ENCODE measurements at places on chromosomes 3 and 15. TPM values are rescaled to one million over a fixed set of nuclear protein-coding genes. Genes with fewer than 3 reads are reported as not detected.

Gene ZCWPW2
- 0.54 TPM for polyA plus RNA-seq

Gene CMTM8
- 9.6 TPM for polyA plus RNA-seq

Gene ZXDC
- 11.4 TPM for polyA plus RNA-seq

Gene SCAANT1
- polyA plus RNA-seq = not detected

Gene NRROS
- 2.0 TPM for polyA plus RNA-seq

Gene FILIP1L
- 5.5 TPM for polyA plus RNA-seq

Gene EFCC1
- 2.4 TPM for polyA plus RNA-seq

Gene GBE1
- polyA plus RNA-seq = 29.3 TPM

Gene CSNK1G1
- 5.0 TPM for polyA plus RNA-seq

Gene FGF7
- 3.8 TPM for polyA plus RNA-seq

- H3K4me3 ChIP-seq = no peak overlapping the region
- H3K27me3 ChIP-seq = no peaks in the 10 kb centered on the region
- no peaks in the 10 kb centered on the region for H3K4me1 ChIP-seq
- DNase-seq = peak; percentile 40
- H3K27ac ChIP-seq = no peak overlapping the region
Measured at GRCh38 chr15:100770661-100771584, 108.7 kb upstream of the ALDH1A3 start.

GRCh38 chr3:194103505-194103904 lies 32.4 kb upstream of the HES1 start:
- no peaks in the 10 kb centered on the region for H3K4me1 ChIP-seq
- no peak for DNase-seq
- no peaks in the 10 kb centered on the region for H3K36me3 ChIP-seq
- no peak overlapping the region for H3K27ac ChIP-seq
- H3K27me3 ChIP-seq = no peaks in the 10 kb centered on the region

DNA sequence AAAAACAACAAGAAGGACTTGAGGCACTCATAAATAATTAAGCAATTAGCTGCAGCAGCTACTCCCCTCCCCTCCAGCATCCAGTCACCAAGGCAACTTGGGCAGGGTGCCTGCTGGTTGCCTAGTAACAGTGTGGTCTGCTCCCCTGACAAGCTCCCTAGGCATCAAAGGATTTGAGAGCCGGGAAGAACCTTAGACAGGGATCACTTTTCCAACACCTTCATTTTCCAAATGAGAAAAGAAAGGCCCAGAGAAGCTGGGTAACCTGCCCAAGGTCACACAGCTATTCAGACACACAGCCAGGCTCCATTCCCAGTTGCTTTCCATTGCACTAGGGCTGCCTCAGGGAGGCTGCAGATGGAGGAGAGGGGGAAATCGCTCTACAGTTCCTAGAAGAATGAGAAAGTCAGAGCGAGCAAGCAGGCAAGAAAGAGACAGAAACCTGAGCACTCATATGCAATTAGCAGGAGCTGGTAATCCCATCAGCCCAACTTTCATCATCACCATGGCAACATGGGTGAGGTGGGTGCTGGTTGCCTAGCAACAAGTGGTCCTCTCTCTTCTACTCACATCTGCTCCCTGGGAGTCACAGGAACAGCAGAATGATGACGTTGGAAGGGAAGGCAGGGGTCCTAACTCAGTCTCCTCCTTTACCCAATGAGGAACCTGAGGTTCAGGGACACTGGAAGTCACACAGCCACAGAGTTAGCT lies 3.6 kb upstream of the EIF4E3 start:
- no peak overlapping the region for H3K4me3 ChIP-seq
- H3K4me1 ChIP-seq = peaks cover 13% of the 10 kb centered on the region
- no peak for DNase-seq
- H3K27ac ChIP-seq = no peak overlapping the region

GRCh38 chr3:14306142-14306541 lies 96.3 kb upstream of the SLC6A6 start:
- H3K4me1 ChIP-seq = no peaks in the 10 kb centered on the region
- DNase-seq = no peak
- H3K27ac ChIP-seq = no peak overlapping the region
- no peaks in the 10 kb centered on the region for H3K36me3 ChIP-seq

DNA sequence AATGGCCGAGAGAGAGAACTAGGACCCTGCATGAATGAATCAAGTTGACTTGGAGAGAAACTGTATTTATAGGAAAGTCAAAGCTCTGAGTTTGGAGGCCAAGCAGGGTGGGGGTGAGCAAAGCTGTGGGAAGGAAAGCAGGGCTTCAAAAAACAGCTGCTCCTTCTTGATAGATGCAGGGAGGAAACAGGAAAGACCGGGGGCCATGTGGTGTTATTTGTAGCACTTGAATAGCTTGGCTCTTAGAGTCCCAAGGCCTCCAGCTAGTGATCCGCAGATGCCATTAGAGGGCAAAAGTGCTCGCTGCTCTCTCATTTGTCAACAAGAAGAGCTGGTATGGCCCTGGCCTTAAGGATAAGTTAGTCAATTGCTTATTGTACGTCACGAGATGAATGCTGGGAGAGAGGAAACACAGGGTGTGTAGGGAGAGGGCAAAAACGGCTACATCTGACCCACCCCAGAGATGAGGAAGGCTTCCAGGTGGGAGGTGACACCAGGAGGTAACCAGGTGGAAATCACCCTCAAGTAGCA lies at the start of gene ALG1L2:
TSS of gene ALG1L2 (plus strand) at position 481 of the 531 bp plus-strand sequence. CDS start 186 bp downstream, outside the sequence.
- no peaks in the 10 kb centered on the region for H3K4me1 ChIP-seq
- peak; percentile 62 for DNase-seq
- no peaks in the 10 kb centered on the region for H3K27me3 ChIP-seq
- H3K27ac ChIP-seq = no peak within 1 kb of the TSS
- H3K4me3 ChIP-seq = no peak within 1 kb of the TSS

DNA sequence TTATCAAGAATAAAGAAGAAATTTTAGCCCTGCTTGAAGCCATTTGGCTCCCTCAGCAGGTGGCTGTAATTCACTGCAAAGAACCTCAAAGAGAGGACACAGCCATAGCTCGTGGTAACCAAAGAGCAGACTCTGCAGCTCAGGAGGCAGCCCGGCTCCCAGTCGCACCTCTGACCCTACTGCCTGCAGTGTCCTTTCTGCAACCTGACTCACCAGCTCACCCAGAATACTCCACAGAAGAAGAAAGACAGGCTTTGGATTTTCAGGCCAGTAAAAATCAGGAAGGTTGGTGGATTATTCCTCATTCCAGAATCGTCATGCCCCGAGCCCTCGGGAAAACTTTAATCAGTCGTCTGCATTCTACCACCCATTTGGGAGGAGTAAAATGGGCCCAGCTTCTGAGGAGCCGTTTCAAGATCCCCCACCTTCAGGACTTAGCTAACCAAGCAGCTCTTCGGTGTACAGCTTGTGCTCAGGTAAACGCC lies 38.6 kb downstream of the ZBTB11 start:
- no peak overlapping the region for H3K4me3 ChIP-seq
- DNase-seq = no peak

- no peak overlapping the region for H3K4me3 ChIP-seq
- DNase-seq = no peak
- no peaks in the 10 kb centered on the region for H3K36me3 ChIP-seq
- no peaks in the 10 kb centered on the region for H3K27me3 ChIP-seq
- H3K27ac ChIP-seq = no peak overlapping the region
Measured at GRCh38 chr3:193132964-193133363, 108.1 kb upstream of the PLAAT1 start.

DNA sequence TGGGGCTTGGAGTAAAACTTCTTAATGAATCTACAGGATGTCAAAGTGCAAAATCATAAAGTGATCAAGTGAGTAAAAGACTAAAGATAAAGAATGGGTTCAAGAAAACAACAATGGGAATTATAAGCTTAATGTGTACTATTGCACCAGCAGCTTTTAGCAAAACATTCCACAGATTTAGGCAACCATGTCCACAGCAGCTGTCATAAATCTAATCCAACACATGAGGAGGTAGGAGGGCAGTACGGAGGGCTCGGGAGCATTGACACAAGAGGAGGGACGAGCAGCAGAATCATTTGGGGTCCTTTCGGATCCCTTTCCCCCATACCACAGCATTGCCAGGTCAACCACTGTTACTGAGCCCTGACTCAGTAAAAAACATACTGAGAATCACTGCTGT lies 464.3 kb upstream of the WNT5A start:
- no peaks in the 10 kb centered on the region for H3K27me3 ChIP-seq
- H3K36me3 ChIP-seq = no peaks in the 10 kb centered on the region
- peak; percentile 87 for DNase-seq

- no peaks in the 10 kb centered on the region for H3K4me1 ChIP-seq
- no peaks in the 10 kb centered on the region for H3K27me3 ChIP-seq
- no peak overlapping the region for H3K27ac ChIP-seq
- H3K4me3 ChIP-seq = no peak overlapping the region
- no peak for DNase-seq
- H3K36me3 ChIP-seq = no peaks in the 10 kb centered on the region
Measured at GRCh38 chr3:127037971-127038446, 55.1 kb downstream of the PLXNA1 start.

DNA sequence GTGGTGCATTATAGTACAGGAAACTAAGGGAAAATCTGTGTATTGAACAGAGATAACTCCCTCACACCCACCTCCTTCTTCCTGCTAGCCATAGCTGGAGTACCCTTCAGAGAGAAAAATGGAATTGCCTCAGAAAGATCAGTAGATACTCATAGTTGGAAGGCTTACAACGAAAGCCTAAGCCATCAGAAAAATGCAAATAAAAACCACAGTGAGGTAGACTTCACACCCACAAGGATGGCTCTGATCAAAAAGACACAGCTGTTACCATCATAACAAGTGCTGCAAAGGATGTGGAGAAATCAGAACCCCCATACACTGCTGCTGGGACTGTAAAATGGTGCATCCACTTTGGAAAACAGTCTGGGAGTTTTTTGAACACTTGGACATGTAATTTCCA lies 7.4 kb upstream of the DLG1 start:
- no peaks in the 10 kb centered on the region for H3K4me1 ChIP-seq
- no peaks in the 10 kb centered on the region for H3K27me3 ChIP-seq
- no peaks in the 10 kb centered on the region for H3K36me3 ChIP-seq
- no peak overlapping the region for H3K4me3 ChIP-seq
- no peak overlapping the region for H3K27ac ChIP-seq
